ENCODE measurements at places on chromosomes 16 and 17.

DNA sequence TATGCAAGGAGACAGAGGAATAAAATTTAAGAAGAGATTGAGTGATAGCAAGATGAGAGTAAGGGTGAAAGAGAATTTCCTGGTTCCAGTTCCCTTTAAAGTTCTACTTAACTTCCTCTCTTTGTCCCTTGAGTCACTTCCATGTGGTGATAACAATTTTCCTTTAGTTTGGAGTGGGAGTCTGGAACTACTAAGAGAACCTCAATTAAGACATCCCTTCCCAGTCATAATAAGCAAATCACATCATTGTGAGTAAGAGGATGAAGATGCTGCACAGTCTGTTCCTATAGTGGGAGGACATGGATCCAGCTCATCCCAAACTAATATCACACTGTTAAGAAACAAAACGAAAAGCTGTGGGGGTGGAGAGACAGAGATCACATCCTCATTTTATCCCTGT is 24.4 kb downstream of the TBX21 start:
- no peak for DNase-seq

GRCh38 chr16:84508502-84508901 is 4.0 kb upstream of the MEAK7 start:
- no peak for DNase-seq

- DNase-seq = no peak
Observed at GRCh38 chr16:72903176-72903575, 144.8 kb downstream of the ZFHX3 start.

DNA sequence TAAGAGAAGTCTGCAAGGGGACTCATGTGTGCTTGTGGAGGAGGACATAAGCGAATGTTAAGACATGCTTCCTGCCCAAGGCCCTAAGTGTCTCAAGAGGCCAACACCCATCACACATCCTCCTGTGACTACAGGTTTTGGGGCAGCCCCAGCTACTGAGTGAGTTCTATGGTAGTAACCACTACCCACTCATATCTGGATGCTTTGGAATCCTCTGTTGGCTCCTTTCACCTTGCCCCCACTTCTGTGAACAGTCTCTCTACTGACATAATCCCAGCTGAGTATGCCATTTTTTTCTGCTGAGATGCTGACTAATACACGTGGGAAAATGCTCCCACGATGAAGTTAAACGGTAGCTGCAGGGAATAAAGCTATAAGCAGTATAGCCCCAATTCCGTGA is 153.5 kb downstream of the VPS53 start:
- DNase-seq = no peak

- no peak for DNase-seq
Observed at GRCh38 chr17:73196500-73196899, 3.6 kb downstream of the COG1 start.
